ENCODE measurements at places on chromosomes 11 and 22. TPM values are rescaled to one million over a fixed set of nuclear protein-coding genes. Genes with fewer than 3 reads are reported as not detected.
A peak's percentile ranks its signal among the peaks of the same experiment; 100 is the strongest.

GRCh38 chr11:134364261-134364660, 32.5 kb downstream of the GLB1L2 start:
- DNase-seq, result no peak

BANF1 gene
- total RNA-seq, result 29.8 TPM

PANX2 gene
- total RNA-seq, result 0.31 TPM

DNA sequence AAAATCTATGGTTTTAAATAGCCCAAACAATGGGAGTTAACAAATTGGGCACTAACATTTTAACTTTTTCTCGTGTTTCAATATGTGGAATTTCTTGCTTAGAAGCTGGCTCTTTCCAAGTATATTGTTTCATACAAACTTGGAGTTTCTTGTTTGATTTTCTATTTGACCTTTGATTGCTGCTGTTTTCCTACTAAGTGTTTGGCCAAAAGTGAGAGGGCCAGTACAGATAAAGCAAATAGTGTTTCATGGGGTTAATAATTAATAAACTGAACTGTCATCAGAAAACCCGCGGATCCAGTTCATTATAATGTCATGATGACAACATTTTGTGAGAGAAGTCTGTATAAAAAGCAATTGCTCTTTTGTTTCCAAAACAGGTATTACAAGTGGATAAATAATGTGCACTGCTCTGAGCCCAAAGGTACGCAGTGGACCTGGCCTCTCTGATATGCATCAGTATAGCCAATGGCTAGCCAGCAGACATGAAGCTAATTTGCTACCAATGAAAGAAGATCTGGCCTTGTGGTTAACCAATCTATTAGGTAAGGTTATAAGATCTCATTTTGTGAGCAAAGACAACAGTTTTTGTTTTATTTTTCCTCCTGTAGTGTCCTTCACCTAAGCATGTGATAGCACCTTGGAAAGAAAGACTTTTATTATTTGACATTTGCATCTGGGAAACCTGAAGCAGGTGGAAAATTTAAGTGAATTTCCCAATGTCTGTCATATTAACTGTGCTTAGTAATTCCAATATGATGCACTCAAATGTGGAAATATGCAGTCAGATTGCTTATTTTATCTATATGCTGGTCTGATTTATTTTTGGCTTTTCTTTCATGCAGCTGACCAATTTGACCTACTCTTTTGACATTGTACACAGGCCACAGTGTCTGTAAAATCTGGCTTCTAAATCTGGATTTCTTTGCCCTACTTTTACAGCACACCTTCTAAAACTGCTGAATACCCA, 8.3 kb downstream of the GAS2 start:
- DNase-seq, result no peak

SLC37A4 gene
- 8.8 TPM for total RNA-seq

- DNase-seq, result no peak
Measured at GRCh38 chr22:49302530-49302929, 525.1 kb downstream of the BRD1 start.

PYGM gene
- 584 TPM for total RNA-seq

GRCh38 chr11:130452176-130452575, 3.7 kb downstream of the ADAMTS15 start:
- DNase-seq, result no peak

DNA sequence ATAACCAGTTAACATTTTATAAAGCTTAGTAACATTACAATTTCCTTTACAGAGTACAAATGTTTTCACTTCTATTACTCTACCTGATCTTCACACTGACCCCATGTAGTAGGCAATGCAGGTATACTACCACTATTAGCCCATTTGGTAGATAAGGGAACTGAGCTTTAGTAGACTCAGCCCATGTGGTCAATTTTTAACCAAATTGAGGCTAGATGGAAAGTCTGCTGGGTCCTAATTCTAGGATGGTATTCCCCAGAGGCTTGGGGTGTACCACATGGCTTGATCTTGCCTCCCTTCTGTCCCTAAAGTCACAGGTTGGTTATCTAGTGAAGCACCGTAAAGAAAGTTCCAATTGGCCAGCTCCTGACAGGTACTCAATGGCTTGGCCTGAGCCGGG, 48.2 kb downstream of the NRXN2 start:
- no peak for DNase-seq

GRCh38 chr22:45462034-45462655, 40.5 kb upstream of the FBLN1 start:
- DNase-seq, result no peak

DNA sequence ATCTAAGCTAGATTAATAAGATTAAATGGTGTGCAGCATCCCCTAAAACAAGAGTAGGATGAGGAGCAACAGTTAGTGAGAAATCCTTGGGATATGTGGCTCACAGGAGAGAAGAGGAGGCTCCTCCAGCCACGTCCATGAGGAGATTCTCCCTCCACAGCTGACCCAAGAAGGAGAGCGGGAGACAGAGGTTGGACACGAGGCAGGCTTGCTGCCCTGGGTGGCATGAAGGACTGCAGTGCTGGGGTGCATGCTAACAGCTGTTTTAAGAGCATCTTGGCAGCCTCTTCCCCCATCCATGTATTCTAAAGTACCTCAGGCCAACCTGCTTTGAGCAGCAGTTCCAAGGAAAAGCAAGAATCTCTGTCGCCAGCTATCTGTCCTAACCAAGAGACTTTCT, 284.4 kb upstream of the B3GAT1 start:
- no peak for DNase-seq

- no peak for DNase-seq
Measured at GRCh38 chr11:45918962-45919675, 1.4 kb upstream of the PEX16 start.

SLCO2B1 gene
- 20.3 TPM for total RNA-seq

KCNQ1 gene
- 2.6 TPM for total RNA-seq

DNA sequence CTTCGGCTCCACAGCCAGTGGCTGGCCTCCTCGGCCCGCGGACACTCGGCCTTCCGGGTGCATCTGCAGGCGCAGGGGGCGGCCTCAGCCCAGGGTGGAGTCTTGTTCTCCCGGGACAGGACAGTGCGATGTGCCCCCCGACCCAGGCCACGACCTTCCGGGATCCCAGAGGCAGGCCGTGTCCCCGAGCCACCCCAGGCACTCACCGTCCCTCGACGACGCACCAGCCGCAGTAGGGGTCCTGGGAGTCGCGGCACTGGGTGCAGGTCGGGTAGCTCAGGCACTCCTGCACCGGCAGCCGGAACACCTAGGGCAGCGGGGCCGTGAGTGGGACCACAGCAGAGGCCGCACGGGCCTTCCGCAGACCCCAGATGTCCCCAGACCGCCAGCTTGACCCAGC, 17.6 kb upstream of the MAPK11 start:
- no peak for DNase-seq

DNA sequence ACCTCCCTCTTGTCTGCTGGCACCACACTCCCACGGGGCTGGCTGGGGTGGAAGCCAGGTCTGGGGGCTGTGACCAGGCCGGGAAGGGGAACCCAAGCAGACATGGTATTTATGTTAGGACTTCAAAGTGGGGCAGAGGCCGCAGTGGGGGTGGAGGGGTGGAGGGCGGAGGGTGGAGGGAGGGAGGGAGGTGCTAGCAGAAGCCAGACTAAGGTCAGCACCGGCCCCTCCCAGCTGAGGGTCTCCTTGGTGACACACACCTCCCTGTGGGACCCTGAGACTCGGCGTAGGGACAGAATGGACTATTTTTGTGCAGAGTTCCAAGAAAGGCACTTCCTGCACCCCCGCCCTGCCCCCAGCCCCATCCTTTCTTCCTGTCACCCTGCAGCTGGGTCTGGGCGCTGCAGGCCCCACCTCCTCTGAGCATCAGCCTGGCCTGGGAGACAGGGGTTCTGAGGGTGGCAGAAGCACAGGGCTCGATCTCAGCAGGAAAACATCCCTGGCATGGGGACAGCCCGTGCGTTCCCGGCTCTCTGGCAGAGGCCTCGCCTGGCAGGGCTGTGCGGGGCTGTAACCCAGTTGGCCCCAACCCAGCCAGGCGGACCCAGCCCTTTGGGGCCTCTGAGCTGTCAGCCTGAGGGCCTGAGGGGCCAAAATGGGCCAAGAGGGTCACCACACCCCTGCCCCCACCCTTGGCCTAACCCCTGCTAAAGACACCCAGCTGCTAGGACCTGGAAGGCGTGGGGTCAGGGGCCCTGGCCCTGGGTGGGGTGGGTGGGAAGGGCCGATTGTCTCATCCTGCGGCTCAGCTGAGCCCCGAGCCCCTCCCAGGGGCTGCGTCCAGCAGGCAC, 9.6 kb upstream of the CD248 start:
- peak; percentile 33 for DNase-seq

SIAE gene
- total RNA-seq, result 7.2 TPM

DNA sequence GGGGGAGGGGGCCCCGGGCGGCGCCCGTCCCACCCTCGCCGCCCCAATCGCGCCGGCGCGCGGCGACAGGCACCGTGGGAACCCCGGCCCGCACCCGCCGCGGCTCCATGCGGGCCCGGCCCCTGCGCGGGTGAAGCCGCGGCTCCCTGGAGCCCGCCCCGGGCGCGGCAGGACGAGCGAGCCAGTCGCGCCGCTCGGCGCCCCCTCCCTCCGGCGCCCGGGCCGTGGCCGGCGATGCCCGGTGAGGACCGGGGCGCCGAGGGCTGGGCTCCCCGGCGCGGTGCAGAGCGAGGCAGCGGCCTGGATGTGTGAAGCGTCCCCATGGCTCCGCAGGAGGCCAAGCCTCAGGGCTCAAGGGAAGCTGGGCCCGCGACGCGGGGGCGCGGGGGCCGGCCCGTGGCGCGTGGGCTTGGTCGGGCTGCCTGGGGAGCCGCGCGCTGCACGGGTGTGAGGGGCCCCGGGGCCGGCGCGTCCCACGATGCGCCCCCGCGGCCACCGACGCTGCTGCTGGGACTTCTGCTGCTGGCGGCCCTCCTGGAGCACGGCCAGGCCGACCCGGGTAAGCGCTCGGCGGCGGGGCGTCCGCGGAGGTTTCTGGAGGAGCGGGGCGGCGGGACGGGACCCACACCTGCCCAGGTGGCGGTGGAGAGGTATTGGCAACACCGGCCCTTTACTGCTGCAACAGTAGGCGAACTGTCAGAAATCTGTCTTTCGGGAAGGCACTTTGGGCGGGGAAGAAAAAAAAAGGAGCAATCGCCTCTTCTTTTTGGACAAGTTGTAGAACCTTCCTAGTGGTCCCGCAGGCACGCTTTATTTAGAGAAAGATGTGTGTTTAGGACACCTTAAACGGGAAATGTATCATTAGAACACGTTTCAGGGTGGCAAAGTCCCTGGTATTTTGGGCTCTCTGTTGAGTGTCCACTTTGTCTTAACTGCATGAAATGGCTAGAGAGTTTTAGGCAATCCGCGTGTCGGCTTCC, 119.4 kb downstream of the HIPK3 start:
- DNase-seq, result no peak

DNA sequence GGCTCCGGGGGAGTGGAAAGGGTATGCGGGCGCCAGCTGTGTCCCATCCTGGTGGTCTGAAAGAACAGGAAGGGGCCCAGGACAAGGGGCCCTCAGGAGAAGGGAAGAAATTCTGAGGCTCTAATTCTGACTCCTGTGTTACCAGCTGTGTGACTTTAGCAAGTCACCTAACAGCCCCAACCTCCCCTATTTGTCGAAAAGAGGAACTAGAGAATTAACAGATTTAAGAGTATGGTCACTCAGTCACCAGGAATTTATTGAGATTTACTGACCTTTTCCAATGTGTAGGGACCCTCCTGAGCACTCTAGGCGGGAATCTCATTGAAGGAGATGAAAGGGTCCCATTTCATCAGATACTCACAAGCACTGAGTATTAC, 14.6 kb downstream of the RPS6KA4 start:
- DNase-seq, result no peak

VSIG2 gene
- total RNA-seq, result not detected

- DNase-seq, result peak; percentile 43
Measured at GRCh38 chr11:17277024-17277584, 565 bp downstream of the NUCB2 start.

GRCh38 chr22:22156716-22157347, 87.8 kb upstream of the VPREB1 start:
- DNase-seq, result peak; percentile 74

- DNase-seq, result no peak
Measured at GRCh38 chr11:119750056-119750455, 21.1 kb upstream of the NECTIN1 start.
